ENCODE measurements at places on chromosomes 13 and 19.

DNA sequence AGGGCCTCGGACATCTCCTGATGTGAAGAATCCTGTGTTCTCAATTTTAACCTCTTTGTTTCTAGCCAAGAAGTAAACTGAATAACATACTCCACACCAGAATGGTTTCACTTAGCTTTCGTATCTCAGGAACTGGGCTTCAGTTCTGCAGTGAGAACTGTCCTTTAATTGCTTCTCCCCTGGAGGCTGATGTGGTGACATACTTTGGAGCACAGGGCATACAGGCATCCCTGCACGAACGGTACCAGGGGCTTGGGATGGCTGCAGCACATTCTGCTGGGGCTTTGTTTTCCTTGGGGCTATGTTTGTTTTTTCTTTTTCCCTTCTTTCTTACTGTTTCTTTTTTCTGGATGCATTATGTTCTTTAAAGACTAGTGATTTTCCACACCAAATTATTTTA lies 230.5 kb downstream of the TM9SF2 start:
- DNase-seq, result no peak

GRCh38 chr13:77528834-77529500 lies 6.5 kb upstream of the SCEL start:
- DNase-seq, result no peak

- DNase-seq, result no peak
Measured at GRCh38 chr13:78841358-78841963, 182.5 kb upstream of the OBI1 start.

GRCh38 chr13:99686157-99686572 lies 184.9 kb downstream of the TM9SF2 start:
- no peak for DNase-seq

- DNase-seq, result no peak
Measured at GRCh38 chr13:38462605-38463004, 113.0 kb downstream of the UFM1 start.

DNA sequence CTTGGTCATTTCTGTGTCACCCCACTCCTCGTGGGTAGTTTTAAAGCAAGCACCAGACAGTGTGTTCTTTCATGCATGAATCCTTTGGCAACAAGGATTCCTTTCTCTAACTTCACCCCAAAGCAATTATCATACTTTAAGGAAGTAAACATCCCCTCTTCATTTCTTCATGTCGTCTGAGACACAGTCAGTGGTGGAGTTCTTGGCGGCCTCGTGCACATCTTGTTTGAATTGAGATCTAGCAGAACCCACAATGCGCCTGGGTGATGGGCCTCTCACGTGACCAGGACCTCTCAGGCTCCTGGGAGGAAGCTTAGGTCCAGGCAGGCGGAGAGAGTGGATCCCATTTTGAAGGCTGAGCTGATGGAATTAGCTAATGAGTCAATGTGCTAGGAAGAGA lies 2.6 kb downstream of the ACSBG2 start:
- no peak for DNase-seq

- no peak for DNase-seq
Measured at GRCh38 chr13:104949840-104950740, 1585.4 kb downstream of the EFNB2 start.

DNA sequence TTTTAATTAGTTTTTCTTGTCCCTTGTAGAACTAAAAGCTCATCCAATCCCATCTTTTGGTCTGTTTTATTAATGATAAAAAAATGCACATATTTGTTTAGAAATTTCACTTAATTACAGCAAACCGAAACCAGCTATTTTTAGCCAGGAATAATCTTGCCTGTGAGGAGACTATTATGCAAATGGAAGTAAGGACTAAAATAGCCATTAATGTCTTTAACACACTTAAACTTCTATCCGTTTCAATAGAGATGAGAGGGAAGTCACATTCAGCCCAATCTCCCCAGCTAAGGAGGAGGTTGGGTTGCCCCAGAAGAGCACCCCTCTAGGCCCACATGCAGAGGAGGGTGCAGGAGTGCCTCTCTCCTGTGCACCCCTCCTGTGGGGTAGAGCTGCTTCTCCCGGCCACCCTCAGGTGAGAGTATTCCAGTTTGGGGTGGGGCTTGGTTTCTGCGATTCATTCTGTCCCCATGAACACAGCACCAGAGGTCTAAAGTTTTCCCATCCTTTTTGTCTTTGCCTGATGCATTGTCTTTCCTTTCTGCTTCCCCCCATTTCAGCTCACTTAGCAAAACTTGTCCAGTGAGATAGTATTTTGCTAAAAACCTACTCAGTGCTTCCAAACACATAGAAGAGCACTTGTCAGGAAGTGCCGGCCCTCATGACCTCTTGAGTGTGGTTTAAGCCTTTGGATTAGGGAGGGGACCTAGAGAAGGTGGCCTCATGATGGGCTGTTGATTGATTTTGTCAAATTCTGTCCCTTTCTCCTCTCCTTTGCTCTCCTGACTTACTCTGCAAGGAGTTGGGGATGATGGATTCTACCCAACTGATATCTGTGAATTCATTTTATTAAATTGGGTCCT lies 28.2 kb downstream of the FGF9 start:
- DNase-seq, result no peak

DNA sequence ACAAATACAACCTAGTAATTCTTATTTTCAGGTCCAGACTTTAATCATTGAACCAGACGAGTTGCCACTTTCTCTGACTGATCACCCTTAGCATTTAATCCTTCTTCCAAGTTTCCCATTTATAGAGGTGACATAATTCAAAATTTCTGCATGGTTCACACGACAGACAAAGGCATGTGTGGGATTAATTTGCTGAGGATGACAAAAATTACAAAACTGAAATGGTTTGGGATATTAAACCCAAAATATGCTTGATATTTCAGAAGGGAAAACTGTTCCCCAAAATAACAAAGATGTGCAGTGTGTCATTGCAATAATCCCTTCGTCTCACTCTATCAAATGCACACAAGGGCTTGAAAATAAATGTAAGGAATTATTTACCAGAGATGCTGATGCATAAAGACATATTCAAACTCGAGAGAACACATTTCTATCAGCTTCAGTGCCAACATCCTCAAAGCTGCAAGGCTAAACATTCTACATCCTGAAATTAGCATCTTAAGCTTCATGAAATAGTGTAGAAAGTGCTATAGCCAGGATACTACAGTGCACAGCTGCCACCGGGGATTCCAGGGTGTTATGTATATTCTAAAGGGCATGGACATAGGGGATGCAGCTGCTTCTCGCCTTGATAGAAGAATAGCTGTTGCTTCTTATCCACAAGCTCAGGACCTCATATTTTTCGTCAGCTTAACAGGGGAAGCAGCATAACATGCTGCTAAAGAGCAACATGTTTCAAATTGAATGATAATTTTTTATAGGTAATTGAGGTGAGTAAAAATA lies 198.7 kb upstream of the SLITRK1 start:
- DNase-seq, result no peak

DNA sequence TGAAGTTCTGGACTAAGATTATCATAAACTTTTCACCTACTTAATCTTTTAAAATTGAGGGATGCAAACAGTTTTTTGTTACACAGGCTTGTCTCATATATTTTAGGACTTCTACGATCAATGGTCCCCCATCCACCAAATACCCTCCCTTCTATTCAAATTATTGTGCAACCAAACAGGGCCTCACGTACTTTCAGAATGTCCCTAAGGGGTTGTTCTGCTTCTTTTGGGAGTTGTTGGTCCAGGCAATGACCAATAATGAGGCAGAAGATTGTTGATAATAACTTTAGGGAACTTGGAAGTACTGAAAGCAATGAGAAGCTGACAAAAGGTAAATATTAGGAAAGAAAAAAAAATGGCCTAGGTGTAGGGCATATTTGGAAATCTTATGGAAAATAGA lies 2.9 kb downstream of the DNAJC15 start:
- no peak for DNase-seq

Measured in right renal cortex interstitium (tissue), 3 donors.